ENCODE measurements at places on chromosomes 2 and 18. TPM values are rescaled to one million over a fixed set of nuclear protein-coding genes. Genes with fewer than 3 reads are reported as not detected.

- H3K4me1 ChIP-seq, result no peaks in the 10 kb centered on the region
- H3K27me3 ChIP-seq, result no peaks in the 10 kb centered on the region
- H3K27ac ChIP-seq, result no peak overlapping the region
- H3K4me3 ChIP-seq, result no peak overlapping the region
These were observed 25.1 kb upstream of the SGPP2 start for GRCh38 chr2:222399038-222399783.

Gene POTEI
- not detected for total RNA-seq

Gene MYCN
- total RNA-seq, result 0.60 TPM

Gene ATOH8
- 24.7 TPM for total RNA-seq

GRCh38 chr2:212364112-212364985, 174.3 kb downstream of the ERBB4 start:
- H3K4me3 ChIP-seq, result no peak overlapping the region
- no peaks in the 10 kb centered on the region for H3K27me3 ChIP-seq
- H3K4me1 ChIP-seq, result no peaks in the 10 kb centered on the region
- no peaks in the 10 kb centered on the region for H3K36me3 ChIP-seq
- DNase-seq, result no peak

DNA sequence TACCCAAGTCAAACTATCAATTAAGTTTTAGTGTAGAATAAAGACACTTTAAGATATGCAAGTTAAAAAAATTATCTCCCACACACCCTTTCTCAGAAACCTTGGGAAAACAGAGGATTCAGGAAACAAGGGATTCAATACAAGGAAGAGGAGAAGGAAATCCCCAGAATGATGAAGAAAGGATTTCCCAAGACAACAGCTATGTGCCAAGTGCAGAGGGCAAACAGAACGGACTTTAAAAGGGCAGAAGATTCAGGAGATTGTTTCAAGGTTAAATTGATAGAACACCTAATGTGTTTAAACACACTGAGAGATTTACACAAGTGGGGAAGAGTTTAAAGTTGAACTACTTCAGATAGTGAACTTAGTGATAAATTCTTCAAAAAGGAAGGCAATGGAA, 71.5 kb upstream of the EPAS1 start:
- no peak overlapping the region for H3K4me3 ChIP-seq
- no peak for DNase-seq
- H3K27ac ChIP-seq, result peak overlapping the region; percentile 9
- no peaks in the 10 kb centered on the region for H3K36me3 ChIP-seq

DNA sequence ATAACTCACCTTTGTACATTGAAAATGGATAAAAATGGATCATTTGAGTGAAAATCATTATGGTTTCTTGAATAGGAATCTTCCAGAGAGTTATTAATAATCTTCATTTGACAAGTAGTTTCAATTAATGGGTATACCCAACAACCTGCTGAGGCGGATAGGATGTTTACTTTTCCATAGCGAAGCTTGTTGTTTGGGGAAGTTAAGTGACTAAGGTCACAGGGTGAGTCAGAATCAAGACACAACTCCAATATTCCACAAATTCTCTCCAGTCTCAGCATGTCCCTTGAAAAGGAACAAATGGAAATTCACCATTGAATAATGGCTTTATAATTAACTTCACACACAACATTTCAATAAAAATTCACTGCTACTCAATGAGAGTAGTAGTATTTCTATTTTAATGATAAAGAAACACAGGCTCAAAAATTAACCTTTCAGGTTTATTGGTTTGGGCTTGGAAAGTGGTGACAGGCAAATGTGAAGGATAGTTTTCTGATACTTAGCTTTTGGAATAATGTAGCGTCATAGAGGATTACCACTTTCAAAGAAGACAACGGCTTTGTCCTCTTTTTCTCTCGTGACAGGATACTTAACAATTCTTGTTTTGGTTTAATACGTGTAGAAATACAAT, 211.3 kb downstream of the GPD2 start:
- no peak overlapping the region for H3K27ac ChIP-seq
- H3K36me3 ChIP-seq, result no peaks in the 10 kb centered on the region
- H3K4me3 ChIP-seq, result no peak overlapping the region
- no peaks in the 10 kb centered on the region for H3K27me3 ChIP-seq

DNA sequence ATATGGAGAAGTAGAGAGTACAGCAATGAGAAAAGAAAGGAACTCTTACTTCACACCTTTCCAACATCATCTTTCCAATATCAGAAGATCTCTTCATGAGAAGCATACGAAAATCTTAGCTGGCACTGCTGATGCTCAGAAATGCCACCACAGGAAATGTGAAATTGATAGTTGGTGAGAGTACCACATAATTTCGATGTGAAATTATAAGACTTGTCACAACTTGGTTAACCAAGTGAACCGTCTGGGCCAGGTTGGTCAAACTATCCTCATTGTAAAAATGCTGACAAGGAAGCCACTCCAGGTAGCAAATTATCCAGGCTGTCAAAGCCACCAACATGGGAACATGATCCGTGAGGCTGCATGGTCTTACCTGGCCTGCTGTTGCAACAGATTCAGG, 66.5 kb downstream of the EPG5 start:
- H3K4me3 ChIP-seq, result no peak overlapping the region
- H3K36me3 ChIP-seq, result peaks cover 94% of the 10 kb centered on the region
- H3K27ac ChIP-seq, result no peak overlapping the region
- no peaks in the 10 kb centered on the region for H3K4me1 ChIP-seq
- no peaks in the 10 kb centered on the region for H3K27me3 ChIP-seq
- DNase-seq, result no peak

DNA sequence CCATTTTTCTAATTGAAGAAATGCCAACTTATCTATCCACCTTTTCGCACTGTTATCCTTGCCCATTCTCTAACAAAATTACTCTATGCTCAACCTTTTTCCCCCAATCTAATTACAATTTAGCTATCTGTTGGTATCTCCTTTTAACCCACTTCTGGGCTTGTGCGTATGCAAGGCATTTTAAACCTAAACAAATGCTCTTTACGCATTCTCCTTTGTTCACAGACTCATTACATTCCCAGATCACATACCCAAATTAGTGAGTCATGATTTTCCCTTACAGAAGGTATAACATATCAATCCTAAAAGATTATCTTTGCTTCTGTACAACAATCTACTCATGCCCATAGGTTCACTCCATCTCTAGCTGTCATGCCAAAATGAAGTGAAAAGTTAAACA, 71.7 kb upstream of the LYPD1 start:
- no peak overlapping the region for H3K27ac ChIP-seq
- H3K27me3 ChIP-seq, result no peaks in the 10 kb centered on the region
- no peak overlapping the region for H3K4me3 ChIP-seq
- H3K4me1 ChIP-seq, result no peaks in the 10 kb centered on the region
- DNase-seq, result no peak
- H3K36me3 ChIP-seq, result no peaks in the 10 kb centered on the region

GRCh38 chr2:112187046-112187715, 49.0 kb downstream of the FBLN7 start:
- H3K27ac ChIP-seq, result no peak overlapping the region
- H3K4me3 ChIP-seq, result no peak overlapping the region
- DNase-seq, result no peak
- H3K27me3 ChIP-seq, result no peaks in the 10 kb centered on the region

Gene CXCR4
- 21.3 TPM for total RNA-seq

- H3K27me3 ChIP-seq, result no peaks in the 10 kb centered on the region
- H3K36me3 ChIP-seq, result no peaks in the 10 kb centered on the region
- no peak overlapping the region for H3K4me3 ChIP-seq
- no peaks in the 10 kb centered on the region for H3K4me1 ChIP-seq
- H3K27ac ChIP-seq, result no peak overlapping the region
These were observed 606.3 kb downstream of the METTL4 start for GRCh38 chr18:1965016-1965415.

GRCh38 chr2:134407154-134407890, 153.4 kb downstream of the MGAT5 start:
- DNase-seq, result no peak
- H3K27ac ChIP-seq, result no peak overlapping the region
- peaks cover 6% of the 10 kb centered on the region for H3K4me1 ChIP-seq
- no peaks in the 10 kb centered on the region for H3K27me3 ChIP-seq
- H3K36me3 ChIP-seq, result peaks cover 14% of the 10 kb centered on the region

DNA sequence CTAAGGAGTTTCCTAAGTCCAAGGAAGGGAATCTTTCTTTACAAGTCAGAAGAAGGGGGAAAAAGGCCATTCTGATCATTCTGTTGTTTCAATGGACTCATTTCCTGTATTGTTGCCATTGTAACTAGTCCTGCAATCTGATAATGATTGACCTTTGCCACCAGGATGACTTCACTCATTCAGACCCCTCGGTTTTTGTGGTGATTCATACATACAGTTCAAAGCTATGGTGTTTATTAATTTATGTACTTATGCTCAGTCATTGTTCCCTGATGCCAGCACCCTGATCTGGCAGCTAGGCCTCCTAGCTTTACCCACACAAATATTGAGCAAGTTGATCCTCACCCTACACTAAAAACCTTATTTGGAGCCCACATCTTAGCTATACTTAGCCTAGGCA, 57.6 kb upstream of the ZNF519 start:
- no peaks in the 10 kb centered on the region for H3K4me1 ChIP-seq
- H3K36me3 ChIP-seq, result no peaks in the 10 kb centered on the region
- no peak overlapping the region for H3K4me3 ChIP-seq
- DNase-seq, result no peak

- no peak overlapping the region for H3K4me3 ChIP-seq
- no peaks in the 10 kb centered on the region for H3K27me3 ChIP-seq
- no peak for DNase-seq
- no peak overlapping the region for H3K27ac ChIP-seq
- no peaks in the 10 kb centered on the region for H3K36me3 ChIP-seq
These were observed 14.8 kb upstream of the SRBD1 start for GRCh38 chr2:45625824-45626223.

DNA sequence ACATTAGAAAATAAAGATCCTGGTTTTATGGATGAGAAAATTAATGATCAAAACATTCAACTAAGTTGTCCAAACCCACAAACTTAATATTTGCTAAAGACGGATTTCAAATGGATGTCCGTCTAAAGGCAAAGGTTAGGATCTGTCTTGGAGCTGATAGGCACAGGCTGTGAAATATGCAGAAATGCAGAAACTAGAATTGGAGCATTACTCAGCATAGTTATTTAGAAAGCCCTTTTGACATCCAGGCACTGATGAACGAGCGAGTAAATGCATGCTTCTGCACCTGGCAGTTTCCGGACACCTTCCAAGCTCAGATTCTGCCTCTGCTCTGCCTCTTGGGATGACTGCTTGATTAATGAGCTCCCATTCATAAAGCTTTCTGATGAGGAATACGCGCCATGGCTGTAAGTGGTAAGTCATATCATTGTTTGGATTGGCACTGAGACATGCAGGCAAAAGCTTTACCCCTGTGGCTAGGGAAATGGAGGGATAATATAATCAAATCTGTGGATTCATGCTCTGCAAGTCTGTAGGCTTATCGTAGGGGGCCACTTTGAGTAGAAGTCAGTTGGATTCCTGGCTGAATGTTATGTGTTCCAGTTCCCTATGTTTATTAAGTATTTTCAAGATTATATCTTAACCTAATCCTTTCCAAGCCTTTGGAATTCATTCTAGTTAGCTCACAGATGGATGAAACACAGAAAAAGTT, 2176.3 kb upstream of the CELF4 start:
- H3K36me3 ChIP-seq, result no peaks in the 10 kb centered on the region
- H3K4me3 ChIP-seq, result no peak overlapping the region
- H3K4me1 ChIP-seq, result no peaks in the 10 kb centered on the region
- DNase-seq, result no peak

DNA sequence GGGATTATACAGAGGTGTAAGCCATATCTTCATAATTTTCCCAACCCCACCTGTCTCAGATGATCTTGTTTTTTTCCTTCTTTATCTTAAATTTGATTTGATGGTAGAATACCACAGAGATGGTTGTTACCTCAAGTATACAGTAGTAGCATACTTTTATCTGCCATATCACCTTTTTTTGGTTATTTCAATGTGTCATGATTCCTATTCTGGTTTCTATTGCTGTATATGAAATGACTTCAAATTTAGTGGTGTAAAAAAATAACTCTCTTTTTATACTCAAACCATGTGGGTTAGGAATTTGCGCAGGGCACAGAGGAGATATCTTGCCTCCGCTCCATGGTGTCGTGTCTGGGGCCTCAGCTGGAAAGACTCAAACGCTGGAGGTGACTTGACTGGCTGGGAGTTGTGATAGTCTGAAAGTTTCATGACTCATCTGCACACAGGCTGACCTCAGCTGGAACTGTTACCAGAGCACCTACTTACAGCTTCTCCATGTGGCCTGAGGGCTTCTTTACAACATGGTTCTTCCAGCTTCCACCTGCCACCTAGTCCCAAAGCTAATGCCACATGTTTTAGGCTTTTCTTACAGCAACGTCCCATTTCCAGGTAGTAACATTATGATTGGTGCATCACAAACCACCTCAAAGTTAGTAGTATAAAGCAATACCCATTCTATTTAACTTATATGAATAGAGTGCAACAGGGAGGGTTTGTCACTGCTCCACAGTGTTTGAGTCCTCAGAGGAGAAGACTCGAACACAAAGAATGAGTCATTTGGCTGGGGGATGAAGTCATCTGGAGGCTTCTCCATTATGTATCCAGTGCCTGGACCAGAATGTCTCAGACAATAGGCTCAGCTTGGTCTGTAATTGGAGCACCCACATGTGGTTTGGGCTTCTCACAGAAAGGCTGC, 82.3 kb upstream of the XPO1 start:
- no peaks in the 10 kb centered on the region for H3K4me1 ChIP-seq
- no peak for DNase-seq

Gene CRYBA2
- total RNA-seq, result not detected

Gene RAB12
- total RNA-seq, result 41.4 TPM

Gene GALNT14
- 1.5 TPM for total RNA-seq

GRCh38 chr18:52716973-52717372, 377.0 kb downstream of the DCC start:
- H3K4me1 ChIP-seq, result no peaks in the 10 kb centered on the region
- H3K36me3 ChIP-seq, result no peaks in the 10 kb centered on the region
- peak; percentile 29 for DNase-seq
- no peak overlapping the region for H3K27ac ChIP-seq
- no peaks in the 10 kb centered on the region for H3K27me3 ChIP-seq

- no peak overlapping the region for H3K27ac ChIP-seq
- DNase-seq, result no peak
- no peaks in the 10 kb centered on the region for H3K36me3 ChIP-seq
- H3K4me3 ChIP-seq, result no peak overlapping the region
- H3K27me3 ChIP-seq, result no peaks in the 10 kb centered on the region
- no peaks in the 10 kb centered on the region for H3K4me1 ChIP-seq
These were observed 392.5 kb upstream of the KLHL29 start for GRCh38 chr2:22992441-22992840.

DNA sequence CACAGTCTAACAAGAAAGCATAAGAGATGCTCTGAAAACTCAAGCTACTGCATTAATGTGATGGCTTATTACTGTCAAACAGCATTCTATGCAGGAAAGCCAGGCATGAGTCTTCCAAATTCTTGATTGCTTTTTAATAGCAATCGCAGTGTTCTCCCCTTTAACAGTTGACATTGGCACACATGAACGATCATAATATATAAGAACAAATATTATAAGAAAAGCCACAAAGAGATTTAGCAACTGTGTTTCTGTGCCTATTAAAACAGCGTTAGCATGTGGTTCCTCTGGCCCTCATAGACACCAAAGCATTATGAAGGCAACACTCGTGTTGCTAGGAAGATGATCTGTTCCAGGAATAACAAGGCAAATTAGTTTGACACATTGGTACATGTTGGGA, 245.0 kb downstream of the ACKR3 start:
- H3K4me1 ChIP-seq, result no peaks in the 10 kb centered on the region
- no peak for DNase-seq
- H3K36me3 ChIP-seq, result no peaks in the 10 kb centered on the region
- H3K4me3 ChIP-seq, result no peak overlapping the region

Data from left lung (tissue), 14 donors.